ENCODE measurements at places on chromosomes 4 and X.
A peak's percentile ranks its signal among the peaks of the same experiment; 100 is the strongest.

DNA sequence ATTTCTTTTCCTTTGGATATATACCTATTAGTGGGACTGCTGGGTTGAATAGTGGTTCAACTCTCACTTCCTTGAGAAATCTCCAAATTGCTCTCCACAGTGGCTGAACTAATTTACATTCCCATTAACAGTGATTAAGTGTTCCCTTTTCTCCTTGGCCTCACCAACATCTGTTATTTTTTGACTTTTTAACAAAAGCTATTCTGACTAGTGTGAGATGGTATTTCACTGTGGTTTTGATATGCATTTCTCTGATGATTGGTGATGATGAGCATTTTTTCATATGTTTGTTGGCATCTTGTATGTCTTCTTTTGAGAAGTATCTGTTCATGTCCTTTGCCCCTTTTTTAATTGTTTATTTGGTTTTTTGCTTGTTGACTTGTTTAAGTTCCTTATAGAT, 413.0 kb downstream of the MAPK10 start:
- peak; percentile 52 for DNase-seq

DNA sequence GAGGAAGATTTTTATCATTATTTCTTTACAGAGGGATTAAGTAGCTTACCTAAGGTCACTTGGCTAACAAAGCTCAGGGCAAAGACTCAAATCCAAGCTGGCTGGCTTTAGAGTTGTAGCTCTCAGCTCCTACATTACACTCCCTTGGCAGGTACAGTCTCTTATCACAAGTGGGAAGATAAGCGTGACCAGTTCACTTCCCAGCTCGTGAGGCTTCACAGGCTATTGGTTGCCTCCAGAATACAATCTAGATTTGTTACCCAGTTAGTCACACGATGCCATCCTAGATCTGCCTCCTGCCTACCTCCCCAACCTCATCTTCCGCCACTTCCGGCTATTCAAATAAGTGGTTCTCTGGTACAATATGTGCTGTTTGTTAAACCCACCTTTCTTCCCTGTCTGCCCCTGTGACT, 3.7 kb downstream of the MMRN1 start:
- no peak for DNase-seq

GRCh38 chr4:99591757-99592156, 17.1 kb downstream of the MTTP start:
- no peak for DNase-seq

DNA sequence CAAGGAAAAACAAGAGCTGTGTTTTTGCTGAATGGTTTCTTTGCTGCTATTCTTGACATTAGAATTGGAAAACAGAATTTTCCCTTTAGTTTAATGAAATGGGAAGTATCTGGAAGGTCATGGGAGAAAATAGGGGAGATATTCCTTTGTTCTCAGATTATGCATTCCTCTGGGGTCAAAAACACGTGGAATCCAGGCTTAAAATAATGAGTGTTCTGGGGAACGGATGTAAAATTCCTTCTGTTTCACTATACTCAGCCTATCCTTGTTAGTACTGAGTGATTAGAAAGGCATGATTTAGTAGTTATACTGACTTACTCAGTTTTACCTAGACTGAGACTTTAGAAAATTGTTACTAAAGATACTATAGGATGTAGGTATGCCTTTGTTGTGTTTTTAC, 107.3 kb downstream of the ARHGAP10 start:
- DNase-seq: peak; percentile 50

- peak; percentile 31 for DNase-seq
Observed at GRCh38 chrX:71475785-71476540, 56.9 kb upstream of the OGT start.

- peak; percentile 35 for DNase-seq
Observed at GRCh38 chrX:100979881-100980607, 10.5 kb downstream of the ARL13A start.

GRCh38 chrX:56802921-56803849, 74.1 kb downstream of the NBDY start:
- DNase-seq: peak; percentile 51

GRCh38 chrX:48490661-48491060, 14.7 kb downstream of the FTSJ1 start:
- DNase-seq: peak; percentile 38

All from EH (cell line).